NCI-H1930 (cell line): ENCODE measurements at places on chromosomes 6 and 20.

DNA sequence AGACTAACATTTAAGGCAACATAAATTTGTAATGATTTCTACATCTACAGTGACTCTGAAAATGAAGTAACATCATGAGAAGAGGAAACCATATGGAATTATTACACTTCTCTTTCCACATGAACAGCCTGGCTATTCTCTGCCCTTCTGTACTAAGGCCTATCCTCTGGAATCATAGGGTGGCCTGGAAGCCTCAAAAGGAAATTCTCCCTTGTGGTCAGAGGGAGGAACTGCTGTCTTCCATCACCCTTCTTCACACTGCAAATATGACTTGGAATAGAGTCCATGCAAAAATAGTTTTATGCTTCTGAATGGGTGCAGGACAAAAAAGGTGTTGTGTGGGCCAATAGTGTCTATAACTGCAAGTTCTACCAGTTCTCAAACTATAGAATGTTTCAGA is 44.6 kb upstream of the SH3BGRL2 start:
- no peak for DNase-seq

GRCh38 chr6:42250274-42250931 is 32.7 kb upstream of the MRPS10 start:
- no peak for DNase-seq

DNA sequence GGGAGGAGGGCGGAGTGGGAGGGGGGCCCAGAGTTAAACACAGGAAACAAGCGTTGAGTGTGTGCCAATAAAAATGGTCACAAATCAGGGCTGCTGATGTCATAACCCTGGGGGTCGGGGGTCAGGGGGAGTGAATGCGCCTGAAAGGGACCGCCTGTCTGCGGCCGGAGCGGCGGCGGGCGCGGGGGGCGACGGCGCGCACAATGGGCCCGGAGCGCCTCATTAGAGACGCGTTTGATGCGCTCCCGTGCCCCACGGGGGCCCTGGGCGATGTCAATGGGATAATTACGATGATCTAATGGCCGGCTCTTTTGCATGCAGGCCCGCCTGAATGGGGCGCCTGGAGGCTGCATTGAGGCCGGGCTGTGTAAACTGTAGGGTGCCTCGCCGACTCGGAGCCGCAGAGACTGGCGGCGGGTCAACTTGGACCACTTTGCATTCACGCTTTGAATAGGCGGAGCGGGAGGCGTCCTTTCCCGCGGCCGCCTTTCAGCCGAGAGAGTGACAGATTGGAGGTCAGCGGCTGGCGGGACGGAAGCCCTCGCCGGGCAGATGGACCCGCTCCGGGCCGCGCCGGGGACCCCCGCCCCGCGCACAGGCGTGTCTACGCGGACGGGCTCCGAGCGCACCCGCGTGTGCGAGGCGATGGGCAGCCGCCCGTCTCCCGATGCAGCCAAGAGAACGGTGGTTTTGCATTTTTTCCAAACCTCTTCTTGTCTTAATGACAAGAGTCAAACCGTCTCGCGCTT is 296.1 kb downstream of the TFAP2C start:
- no peak for DNase-seq

GRCh38 chr6:41370488-41371111 is 35.2 kb downstream of the NCR2 start:
- DNase-seq = no peak

- DNase-seq = no peak
Observed at GRCh38 chr6:32882879-32883250, 28.9 kb downstream of the PSMB9 start.

DNA sequence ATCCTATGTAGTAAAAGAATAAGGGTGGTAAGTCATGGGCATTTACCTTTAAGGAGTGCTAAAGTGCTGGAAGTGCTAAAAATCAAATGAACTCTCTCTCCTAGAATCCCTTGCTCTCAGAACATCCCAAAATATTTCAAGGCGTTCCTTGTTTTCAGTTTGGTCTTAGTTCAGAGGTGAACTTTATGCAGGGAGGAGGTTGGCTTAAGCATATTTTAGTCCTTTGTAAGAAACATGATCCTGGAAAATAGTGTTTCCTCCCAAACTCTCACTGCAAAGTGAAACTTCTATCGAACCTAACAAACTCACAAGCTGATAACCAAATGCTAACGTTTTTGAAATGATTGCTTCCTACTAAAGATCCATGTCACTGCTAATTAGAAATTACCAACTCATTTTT is 231.4 kb downstream of the FOXC1 start:
- DNase-seq = no peak

- no peak for DNase-seq
Observed at GRCh38 chr6:39085129-39085797, 29.7 kb downstream of the SAYSD1 start.

DNA sequence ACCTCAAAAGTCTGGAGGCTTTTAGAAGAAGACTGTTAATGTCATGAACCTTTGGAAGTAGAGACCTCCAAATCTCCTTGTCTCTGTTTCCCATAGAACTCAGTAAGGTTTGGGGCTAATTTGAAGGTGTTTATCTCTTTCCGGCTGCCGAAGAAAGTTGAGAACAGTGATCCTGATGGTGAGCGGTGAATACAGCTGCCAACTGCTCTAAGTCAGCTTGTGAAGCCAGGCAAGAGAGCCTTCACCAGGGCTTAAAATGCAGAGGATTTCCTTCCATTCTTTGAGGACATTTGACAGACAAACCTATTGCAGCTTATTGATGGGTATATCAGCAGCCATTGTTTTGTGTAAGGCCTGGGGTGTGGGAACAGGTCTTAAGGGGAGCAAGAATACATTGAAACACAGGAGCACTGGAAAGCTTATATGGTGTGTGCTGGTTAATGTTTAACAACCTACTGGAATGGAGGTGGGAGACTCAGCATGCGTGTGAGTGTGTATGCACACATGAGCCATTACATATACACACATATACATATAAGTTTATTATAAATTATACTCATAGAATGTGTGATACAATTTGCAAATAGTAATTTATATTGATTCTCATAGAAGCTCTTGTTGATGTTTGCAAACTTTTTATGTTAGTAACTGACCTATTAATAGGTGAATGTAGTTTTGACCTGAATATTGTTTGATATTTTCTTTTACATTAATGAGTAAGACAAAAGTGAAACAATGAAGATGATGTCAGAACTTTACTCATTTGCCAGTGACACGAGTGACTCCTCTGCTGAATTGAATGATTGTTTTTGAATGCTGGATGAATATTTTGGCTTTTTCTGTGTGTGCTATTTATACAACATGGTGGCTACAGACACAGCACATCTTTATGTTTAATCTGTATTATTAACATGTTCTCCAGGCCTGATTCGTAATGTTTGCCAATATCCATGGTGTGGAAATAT is 18.1 kb downstream of the PLEKHG1 start:
- no peak for DNase-seq

DNA sequence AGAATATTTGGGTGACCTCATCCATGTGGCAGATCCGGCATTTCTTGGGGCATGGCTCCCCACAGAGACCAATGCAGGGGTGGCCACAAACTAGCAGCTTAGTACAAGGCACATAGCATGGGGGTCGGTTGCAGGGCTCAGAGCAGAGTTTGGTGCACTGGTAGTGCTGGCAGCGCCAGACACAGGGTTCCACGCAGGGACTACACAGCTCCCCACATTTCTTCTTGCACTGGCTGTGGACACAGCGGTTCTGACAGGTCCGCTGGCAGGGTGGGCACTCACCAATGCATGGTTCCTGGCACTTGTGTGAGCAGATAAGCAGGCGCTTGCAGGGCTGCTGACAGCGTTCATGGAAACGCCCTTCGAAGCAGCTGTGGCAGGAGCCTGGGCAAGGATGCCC is 29.1 kb downstream of the DDX27 start:
- DNase-seq = no peak
